ENCODE measurements at places on chromosomes 2 and 18.

- no peak for DNase-seq
Observed at GRCh38 chr2:145221032-145221431, 701.1 kb upstream of the ZEB2 start.

- no peak for DNase-seq
Observed at GRCh38 chr18:48894799-48895346, 55.9 kb downstream of the SMAD7 start.

DNA sequence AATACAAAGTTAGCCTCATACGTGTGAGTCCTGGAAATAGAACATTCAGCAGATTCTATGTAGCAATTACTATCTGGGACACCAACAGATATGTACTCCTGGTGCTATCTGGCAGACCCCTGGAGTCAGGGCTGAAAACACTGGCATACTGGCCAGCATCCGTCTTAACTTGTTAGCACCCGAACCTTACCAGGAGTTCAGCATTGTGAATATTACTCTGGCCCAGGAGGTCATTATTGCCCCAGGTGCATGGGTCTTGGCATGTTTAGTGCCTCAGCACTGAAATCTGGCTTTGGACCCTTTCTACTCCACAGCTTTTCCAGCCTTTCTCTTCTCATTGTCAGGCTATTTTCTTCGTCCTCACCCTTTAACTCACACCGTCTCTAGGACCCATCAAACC is 11.9 kb upstream of the NDUFV2 start:
- DNase-seq = no peak

DNA sequence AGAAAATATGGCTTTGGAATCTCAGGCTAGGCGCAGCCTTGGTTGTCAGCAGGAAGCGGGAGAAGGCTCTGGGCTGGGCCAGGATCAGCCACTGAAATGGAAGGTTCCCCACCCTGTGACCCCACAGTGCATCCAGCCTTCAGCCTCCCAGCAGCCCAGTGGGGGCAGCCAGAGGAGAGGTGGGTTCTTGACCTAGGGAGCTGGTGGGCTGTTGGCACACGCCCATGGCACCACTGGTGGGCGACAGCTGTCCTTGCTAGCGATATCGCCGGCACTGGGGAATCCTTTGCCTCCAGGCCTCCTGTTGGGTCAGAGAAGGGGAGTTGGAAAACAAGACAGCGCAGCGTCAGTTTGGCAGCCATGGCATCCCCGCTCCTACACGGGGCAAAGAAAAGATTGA is 92.4 kb downstream of the KLHL29 start:
- no peak for DNase-seq

- DNase-seq = peak; percentile 35
Observed at GRCh38 chr2:12416600-12416999, 300.1 kb upstream of the TRIB2 start.

DNA sequence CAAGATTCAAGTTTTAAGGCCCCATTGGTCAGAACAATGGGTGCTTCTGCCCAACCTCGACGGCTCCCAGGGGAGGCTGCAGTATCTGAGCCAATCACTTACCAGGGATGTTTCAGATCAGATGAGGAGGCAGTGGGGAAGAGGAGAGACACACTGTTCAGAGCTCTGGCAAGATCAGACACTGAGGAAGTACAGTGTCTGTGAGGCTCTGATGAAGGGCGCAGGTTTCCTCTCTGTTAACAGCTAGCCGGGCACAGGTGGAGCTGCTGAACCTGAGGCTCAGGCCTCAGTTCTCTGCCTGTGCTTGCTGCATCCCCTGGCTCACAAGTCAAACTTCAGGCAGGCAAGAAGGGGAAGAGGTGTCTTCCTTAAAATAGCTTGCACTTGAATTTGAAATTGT is 69.7 kb downstream of the TPO start:
- no peak for DNase-seq

- no peak for DNase-seq
Observed at GRCh38 chr2:176595986-176596385, 326.7 kb downstream of the MTX2 start.

DNA sequence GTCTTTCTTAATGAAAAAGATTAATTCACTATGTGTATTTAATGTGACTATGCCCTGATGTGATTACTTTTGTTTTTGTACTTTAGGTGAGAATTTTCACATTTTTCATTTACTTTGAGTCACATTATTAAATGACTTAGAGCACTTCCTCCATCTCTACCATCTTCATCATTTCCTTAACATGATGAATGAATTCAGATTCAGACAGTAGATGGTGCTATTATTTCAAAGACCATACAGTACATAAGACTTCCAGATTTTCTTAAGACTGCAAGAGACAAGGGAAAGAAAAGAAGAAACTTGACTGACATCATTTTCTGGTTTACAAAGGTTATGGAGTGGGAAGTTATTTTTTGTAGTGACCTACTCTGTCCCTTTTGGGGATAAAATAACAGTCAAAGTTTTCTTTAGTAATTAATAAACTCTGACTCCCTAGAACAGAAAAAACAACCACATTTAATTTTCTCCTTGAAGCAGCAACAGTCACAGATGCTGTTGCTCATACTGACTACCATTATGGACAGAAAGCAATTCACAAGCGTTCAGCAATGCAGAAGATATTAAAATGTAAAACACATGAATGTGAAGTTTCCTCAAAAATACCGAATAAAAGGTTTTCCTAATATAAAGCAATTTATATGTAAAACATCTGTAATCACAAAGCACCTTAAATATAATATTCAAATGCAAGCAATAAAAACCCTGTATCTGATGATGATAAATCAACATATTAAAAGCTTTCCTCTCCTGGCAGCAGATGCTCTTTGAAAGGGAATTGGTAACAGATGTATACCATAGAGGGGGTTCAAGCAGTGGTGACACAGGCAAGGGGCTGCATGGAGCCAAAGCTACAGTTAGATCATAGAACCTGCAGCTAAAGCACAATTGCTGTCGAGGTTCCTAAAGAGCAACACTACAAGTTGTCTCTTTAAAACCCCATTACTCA is 1010.9 kb upstream of the NXPH2 start:
- peak; percentile 55 for DNase-seq

DNA sequence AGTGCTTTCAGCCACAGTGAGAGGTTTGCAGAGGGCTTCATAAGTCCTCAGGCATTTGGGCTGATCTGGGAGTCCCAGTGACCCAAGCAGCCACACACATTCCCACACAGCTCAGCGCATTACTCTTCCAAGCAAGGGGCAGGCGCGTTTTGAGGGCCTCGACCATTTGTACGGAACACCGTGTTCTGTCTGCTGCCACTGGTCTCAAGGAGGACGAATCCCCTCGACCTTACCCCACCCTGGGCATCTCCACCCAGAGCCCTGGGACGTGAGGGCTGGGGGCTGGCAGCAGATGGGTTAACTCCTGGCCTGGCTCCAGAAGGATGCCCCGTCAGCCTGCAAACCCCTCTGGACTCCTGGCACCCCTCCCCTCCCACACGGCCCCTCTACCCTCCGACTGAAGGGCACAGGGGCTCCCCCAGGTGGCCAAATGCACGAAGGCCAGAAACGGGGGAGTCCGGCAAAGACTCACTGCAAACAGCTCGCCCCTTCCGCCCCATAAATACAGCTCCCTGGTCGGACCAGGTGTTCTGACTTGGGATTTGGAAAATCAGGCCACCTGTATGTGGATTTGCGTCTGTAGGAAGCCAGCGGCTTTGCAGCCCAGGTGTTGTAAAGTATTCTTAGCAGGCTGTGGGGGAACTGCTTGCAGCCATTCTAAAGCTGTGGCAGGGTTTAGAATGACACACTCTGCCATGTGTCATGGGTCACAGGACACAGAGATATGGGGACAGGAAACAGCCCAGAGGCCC is 33.6 kb upstream of the PTMA start:
- DNase-seq = peak; percentile 43

DNA sequence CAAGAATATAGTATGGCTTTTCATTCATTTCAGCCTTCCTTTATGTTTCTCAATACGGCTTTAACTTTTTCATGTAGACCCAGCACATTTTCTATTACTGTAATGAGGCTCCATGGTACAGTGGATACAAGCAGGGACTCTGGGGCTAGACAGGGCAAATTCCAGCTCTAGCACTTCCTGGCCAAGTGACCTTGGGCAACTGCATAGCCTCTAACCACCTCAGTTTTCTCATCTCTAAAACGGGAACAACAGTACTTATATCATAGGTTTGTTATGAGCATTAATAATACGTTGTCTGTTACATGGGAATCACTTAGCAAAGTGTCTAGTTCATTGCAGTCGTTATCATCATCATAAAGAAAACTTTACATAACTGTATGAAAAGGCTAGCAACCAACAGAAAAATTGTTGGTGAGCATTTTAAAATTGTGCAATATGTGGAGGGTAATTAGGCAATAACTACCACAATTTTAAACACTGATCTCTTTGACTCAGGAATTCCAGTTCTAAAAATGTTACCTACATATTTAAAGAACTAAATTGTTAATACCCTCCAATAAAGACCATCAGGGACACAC is 13.7 kb upstream of the RMDN2 start:
- peak; percentile 24 for DNase-seq

- peak; percentile 52 for DNase-seq
Observed at GRCh38 chr2:105748566-105748965, 3.9 kb downstream of the NCK2 start.

DNA sequence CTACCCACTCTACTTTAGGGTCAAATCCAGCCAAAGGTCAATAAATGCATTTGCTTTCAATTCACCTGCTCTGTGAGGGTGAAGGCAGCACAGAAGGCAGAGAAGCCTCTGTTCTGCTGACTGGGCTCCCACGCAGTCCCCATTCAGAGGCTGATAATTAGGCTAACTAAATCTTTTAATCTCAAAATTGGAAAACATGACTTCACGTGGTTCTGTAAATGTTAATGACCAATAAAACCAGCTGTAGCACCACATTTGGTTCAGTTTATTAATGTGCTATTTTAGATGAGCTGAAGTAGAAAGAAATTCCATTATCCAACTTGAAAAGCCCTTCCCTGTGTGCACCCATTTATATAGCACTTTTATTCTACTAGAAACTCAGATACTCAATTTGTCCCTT is 310.6 kb downstream of the C1D start:
- no peak for DNase-seq

DNA sequence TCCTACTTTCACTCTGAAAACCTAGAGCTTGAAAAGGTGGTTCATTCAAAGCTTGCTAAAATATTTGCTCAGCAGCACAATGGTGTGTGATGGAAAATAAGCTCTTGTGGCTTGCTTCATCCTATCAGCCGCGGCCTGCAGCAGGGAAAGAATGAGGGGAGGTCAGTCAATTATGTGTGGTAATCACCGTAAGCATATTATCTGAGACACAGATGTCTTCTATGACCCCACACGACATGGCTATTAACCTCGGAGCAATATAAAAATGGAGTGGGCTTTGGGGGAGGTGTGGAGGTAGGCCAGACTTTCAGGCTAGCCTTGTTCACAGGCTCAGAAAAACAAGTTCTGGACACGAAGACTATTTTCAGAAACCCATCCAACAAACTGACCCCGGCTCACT is 98.4 kb upstream of the SIX3 start:
- DNase-seq = no peak

- DNase-seq = no peak
Observed at GRCh38 chr2:6959751-6960150, 42.5 kb downstream of the RNF144A start.

GRCh38 chr2:43158259-43158880 is 68.0 kb downstream of the ZFP36L2 start:
- DNase-seq = peak; percentile 92

GRCh38 chr2:223944703-223945531 is at the start of gene WDFY1:
Gene WDFY1, minus strand, starts transcription at chr2:223945335. Its CDS starts 51 bp downstream, at chr2:223945284.
- DNase-seq = peak; percentile 90

DNA sequence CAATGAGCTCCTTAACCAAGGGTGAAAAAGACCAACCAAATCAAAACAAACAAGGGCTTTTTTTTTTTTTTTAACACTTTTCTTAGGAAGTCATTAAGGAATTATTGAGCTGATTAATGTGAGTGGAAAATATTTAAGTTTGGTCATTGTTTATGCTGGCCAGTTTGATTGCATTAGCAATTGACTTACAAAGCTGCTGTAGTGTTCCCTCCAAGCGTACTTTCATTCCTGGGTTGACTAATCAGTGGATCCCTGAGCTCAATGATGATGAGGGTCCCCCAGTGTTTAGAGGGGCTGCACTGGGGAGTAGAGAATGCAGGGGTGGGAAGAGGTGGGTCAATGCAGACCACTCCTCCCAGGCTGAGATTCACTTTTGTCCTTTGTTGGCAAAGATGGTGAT is 119.3 kb downstream of the PRKCE start:
- no peak for DNase-seq

DNA sequence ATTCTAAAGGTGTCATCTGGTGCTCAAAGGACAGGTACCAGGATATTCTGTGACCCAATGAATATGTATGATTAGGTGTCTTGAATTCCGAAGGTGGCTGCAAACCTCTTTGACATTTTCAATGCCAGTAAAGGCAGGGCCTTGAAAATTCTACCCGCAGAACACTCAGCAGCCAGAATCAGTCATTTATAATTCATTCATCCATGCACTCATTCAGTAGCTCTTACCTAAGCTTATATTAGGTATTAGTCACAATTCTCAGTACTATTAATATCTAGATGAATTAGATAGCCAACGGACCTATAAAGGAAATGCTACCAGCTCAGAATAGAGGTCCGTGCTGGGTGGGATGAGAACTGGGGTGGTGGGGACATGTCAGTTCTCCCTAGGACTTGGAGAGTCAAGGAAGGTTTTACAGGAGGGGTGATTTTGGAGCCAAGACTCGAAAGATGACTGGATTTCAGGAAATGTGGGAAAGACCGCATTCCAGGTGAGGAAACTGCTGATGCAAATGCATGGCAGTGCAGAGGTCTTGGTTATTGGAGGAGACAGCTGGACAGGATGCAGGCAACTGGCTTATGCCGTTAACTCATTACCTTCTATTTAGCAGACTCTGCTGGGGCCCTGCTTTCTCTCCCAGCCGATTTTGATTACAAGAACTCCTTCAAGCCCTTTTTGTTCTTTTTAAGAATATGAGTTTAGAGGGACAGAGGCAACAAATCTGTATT is 7.2 kb downstream of the TRIB2 start:
- peak; percentile 22 for DNase-seq

Measured in epithelial cell of esophagus (primary cell).